ENCODE measurements at places on chromosomes 13 and 19. TPM values are rescaled to one million over a fixed set of nuclear protein-coding genes. Genes with fewer than 3 reads are reported as not detected.
A peak's percentile ranks its signal among the peaks of the same experiment; 100 is the strongest.

- DNase-seq = no peak
Measured at GRCh38 chr19:35166100-35167063, 11.8 kb downstream of the FXYD5 start.

- peak; percentile 74 for DNase-seq
Measured at GRCh38 chr19:49231389-49231788, 73.8 kb downstream of the TRPM4 start.

- no peak for DNase-seq
Measured at GRCh38 chr13:77536358-77536757, 852 bp downstream of the SCEL start.

DNA sequence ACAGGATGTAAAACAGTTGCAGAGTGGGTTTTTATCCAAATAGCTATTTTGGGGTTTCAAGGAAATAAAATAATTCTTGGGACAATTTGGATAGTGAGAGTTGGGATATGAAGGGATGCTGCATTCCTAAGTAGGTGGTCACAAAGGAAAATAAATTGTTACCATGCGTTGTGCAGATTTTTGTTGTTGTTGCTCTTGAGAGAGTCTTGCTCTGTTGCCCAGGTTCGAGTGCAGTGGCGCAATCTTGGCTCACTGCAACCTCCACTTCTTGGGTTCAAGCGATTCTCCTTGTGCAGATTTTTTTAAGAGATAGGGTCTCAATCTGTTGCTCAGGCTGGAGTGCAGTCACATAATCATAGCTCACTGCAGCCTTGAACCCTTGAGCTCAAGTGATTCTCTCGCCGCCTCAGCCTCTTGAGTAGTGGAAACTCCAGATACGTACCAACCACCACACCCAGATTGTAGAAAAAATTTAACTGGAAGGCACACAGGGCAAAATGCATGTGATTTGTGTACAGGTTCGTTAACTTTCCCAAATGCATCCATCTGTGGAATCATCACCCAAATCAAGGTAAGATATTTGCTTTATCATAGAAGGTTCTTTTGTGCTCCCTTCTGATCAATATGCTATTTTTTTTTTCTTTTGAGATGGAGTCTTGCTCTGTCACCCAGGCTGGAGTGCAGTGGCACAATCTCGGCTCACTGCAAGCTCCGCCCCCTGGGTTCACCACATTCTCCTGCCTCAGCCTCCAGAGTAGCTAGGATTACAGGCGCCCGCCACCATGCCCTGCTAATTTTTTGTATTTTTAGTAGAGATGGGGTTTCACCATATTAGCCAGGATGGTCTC is 16.0 kb downstream of the SLC1A5 start:
- DNase-seq = no peak

DNA sequence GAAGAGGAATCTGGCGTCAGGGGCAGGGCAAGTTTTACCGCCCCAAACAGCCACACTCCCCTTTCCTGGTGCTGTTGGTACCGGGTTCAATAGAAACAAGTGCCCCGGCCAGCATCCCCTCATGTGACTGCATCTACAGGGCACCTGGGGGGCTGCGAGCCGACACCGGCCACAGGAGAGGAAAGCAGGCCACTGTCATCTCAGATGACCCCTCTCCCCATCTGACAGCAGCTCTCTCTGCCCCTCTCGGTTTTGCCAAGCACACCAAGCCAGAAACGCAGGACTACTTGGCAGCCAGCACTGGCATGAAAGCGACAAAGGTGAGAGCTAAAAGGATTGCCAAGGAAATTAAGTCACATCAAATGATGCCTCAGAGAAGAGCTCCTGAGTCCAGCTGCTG is 37.1 kb downstream of the MLLT1 start:
- DNase-seq = no peak

- DNase-seq = no peak
Measured at GRCh38 chr19:36051637-36052036, 2.4 kb downstream of the THAP8 start.

DNA sequence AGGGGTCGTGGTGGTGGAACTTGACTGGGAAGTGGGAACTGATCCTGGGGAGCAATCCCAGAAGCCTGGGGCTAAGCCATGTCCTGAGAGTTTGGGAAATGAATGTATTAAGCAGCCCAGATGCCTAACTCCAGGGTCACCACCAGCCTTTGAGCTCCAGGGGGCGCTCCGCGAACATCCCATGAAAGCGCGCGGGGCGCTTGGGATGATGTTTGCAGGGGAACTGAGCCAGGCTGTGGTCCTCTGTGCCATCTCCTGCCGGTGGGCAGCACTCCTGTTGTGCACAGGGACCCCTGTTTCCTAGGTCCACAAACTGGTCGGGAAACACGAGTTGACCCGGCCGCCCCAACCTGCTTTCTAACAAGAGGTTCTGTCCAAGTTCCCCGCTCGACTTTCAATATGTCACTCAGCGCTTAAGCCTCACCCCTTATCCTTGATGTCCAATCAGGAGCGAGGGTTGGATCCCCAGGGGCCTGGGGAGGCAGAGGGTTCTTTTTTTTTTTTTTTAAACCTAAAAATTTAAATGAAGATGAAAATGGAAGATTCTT is 14.4 kb downstream of the LEUTX start:
- peak; percentile 81 for DNase-seq

DNA sequence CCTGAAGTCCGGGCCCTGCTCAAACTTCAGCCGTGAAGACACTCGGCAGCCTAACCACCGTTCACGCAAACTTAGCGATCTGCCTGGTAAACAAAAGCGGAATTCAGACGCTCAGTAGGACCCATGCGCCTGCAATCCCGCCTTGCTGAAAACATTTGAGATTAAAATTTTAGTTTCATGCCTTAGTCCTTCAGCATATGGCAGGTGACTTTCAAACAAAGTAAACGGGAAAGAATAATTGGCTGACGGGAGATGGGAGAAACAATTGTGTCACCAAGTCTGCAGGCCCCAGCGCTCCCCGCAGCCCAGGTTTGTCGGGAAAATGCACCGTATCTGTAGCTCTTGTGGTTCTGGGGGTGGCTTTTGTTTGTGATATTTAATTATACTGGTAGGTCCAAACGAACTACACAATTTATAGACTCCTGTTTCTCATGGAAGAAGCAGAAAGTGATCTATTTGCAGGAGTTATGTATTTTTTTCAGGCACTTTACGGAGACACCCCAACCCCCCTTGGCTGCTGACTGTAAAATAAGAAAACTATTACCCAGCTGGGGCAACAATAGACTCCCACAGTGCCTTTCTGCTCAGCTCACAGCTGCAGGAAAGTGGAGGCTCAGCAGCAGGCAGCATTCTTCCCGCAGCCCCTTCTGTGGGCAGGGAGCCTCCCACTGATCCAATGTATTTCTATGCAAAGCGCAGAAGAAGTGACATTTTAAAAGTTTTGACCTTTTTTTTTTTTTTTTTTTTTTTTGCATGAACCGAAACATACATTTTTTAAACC is 94.8 kb downstream of the SOX1 start:
- no peak for DNase-seq

DNA sequence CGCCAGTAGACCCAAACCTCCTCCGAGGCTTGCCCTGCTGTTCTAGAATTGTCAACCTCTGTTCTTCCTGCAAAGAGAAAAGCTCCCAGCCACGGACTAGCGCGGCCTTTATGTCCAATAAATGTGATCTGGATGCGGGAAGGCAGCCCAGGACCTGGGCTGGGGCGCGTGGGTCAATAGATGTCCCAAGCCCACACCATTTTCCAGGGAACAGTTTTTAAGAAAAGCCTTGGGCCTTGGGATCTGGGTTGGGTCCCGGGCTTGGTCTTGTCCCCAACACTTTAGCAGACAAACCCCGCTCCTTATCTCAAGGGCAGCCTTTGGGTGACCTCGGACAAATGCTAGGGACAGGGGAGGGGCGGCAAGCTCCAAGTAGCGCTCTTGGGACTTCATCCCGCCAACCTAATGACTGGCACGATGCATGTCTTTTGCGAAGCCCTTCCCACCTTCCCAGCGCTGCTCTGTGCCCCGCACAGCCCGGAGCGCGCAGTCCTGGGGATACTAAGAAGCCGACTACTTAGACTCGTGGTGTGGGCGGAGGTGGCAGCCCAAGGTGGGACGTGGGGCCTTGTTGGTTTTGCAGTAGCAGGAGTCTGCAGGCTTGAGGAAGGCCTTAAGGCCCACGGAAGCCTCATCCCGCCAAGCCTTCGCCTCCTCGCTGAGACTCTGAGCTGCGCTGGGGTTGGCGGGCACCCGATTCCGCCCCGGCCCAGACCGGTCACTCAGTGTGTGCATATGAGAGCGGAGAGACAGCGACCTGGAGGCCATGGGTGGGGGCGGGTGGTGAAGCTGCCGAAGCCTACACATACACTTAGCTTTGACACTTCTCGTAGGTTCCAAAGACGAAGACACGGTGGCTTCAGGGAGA is 10.8 kb downstream of the SOX21 start:
- no peak for DNase-seq

GRCh38 chr13:60009300-60010253 is 154.2 kb downstream of the DIAPH3 start:
- DNase-seq = no peak

DNA sequence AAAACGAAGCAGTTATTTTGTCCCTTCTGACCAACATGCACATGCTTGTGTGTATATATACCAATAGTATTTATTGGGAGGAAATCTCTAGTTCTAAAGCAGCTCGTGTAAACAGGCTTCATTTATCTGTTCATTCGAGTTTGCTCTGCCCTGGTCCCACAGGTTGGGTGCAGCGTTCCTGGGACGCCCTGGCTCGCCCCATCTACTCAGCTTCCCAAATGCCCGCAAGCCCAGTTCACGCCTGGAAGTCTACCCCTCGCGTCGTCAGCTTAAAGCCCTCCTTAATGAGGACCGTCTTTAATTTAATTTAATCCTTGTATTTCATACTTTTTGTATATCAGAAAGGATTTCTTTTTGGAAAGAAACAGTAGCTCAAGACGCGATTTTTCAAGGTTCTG is 604 bp downstream of the THSD1 start:
- DNase-seq = no peak

DNA sequence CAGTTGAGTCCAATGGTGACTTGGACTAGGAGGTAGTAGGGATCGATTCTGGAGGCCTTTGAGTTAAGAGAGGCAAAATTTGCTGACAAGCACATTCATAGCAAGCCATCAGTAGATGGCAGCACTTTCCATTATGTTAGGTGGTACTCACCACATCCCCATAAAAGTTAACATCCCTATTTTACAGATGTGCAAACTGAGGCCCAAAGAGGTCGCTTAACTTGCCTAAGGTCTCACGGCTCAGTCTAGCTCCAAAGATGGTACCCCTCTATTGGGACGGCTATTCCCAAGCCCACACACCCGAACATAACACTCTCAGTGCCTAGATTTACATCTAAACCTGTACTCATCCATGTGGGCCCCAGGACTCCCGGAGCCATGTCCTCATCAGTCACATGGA is 21.5 kb upstream of the FOSB start:
- DNase-seq = no peak

DNA sequence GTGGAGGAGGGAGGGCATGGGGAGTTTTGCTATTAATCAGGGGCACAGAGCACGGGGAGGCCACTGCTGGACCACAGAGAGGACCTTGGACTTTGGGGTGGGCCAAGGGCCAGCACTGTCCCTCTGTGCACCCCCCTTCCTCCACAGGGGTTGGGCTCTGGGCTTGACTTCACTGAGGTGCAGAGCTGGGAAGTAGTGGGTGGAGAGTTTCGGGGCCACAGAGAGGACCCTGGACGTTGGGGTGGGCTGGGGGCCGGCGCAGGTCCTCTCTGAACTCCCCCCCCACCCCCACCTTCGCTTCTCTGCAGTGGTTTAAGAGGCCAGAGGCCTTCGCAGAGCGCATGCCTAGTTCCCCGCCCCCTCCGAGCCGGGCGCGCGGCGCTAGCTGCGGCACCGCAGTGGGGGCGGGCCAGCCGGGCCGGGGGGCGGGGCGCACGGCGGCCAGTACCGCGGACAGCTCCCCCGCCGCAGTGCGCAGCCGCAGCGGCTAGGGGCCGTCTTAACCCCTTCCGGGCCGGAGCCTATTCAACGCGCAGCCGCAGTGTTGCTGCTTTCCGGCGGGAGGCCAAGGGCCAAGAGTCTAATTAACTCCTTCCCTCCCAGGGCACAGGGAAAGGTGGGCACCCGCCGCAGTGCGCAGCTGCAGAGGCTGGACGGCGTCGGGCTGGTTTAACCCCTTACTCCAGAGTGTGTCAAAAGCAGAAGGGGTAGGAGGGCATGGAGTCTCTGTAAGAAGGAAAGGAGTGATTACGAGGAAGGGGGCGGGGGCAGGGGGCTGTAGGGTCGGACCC is 3.7 kb downstream of the KCNC3 start:
- peak; percentile 71 for DNase-seq

DNA sequence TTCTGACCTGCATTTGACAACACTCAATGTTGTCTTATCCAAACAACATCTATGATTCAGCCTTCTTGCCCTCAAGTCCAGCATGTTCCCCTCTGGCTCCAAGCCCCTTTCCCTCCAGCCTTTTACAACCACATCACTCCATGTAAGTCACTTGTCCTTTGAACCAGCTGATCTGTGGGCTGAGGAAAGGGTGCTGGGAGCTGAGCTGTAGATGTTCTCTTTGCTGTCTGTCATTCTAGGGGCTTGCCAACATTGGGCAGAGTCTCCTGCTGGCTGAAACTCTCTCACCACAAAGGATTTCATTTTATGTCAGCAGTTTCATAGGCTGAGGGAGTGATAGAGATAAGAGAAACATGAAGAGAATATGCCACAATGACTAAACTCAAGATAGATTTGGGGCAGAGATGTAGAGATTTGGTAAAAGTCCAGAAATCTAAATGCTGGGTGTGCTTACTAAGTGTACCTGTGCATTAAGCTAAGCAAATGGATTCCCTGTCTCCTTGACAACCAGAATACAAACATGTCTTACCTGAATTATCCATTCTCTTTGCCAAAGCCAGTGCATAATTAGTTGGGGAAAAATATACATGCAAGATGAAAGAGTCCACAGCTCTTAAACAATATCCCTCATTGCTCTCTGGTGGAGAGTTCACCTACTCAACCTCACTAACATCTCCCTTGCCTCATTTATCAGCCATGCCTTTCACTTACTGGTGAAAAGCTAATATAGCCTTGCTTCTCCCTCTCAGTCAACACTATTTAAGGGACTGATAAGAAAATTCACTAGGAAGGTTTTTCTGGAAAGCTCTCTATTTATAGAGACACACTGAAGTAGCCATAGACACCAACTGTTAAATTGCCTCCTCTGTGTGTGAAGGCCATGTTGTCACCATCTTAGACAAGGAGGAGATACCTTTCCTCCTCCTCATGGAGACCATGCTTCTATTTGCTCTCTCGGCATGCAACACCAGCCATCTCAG is 175.5 kb upstream of the SERP2 start:
- peak; percentile 68 for DNase-seq

DNA sequence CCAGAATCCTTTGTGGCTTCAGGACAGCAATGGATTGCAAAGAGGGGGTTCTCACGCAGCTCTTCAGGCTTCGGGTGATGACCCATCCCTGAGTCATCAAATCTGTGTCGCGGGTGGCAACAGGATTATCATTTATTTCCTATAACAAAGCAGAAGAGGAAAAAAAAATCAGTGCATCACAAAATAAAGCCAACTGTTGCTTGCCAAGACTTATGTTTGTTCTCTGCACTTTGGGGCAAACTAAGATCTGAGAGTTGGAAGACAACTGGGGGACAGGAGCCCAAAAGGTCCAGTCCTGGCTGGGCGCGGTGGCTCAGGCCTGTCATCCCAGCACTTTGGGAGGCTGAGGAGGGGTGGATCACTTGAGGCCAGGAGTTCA is 6.4 kb downstream of the GNA15 start:
- DNase-seq = no peak

GRCh38 chr13:106475852-106476251 is 59.6 kb downstream of the EFNB2 start:
- DNase-seq = no peak

OVOL3 gene
- total RNA-seq = not detected

NLRP11 gene
- total RNA-seq = 0.08 TPM

MAMSTR gene
- 1.1 TPM for total RNA-seq

C5AR1 gene
- total RNA-seq = 3.2 TPM

ZBTB7A gene
- total RNA-seq = 26.0 TPM

CCDC70 gene
- not detected for total RNA-seq

GSX1 gene
- total RNA-seq = not detected
